ENCODE measurements at places on chromosomes 5 and 9. TPM values are rescaled to one million over a fixed set of nuclear protein-coding genes. Genes with fewer than 3 reads are reported as not detected.

DNA sequence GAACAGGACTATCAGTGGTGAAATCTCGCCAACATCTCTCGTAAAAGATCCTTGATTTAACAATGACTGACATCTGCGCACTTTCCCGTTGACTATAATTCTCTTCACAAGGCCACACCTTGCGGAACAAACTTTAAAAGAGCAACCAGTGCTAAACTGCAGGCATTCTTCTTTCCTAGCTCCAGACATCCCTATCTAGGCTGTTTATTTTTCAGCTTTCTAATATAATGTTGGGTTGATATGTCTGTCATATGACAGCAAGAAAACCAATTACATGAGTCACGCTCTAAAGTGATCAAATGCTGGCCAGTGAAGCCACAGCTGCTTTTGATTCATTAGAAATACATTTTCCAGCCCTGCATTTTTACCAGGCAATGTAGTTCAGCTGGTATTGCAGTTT, 162.5 kb downstream of the ELAVL2 start:
- no peak overlapping the region for H3K27ac ChIP-seq
- H3K4me3 ChIP-seq = no peak overlapping the region
- peak; percentile 51 for DNase-seq

Gene ALDH1A1
- total RNA-seq = 45.2 TPM

Gene SYK
- not detected for total RNA-seq

GRCh38 chr5:122332599-122333555, 20.8 kb downstream of the SNCAIP start:
- H3K27me3 ChIP-seq = no peaks in the 10 kb centered on the region
- no peaks in the 10 kb centered on the region for H3K4me1 ChIP-seq
- no peaks in the 10 kb centered on the region for H3K36me3 ChIP-seq
- peak; percentile 36 for DNase-seq

DNA sequence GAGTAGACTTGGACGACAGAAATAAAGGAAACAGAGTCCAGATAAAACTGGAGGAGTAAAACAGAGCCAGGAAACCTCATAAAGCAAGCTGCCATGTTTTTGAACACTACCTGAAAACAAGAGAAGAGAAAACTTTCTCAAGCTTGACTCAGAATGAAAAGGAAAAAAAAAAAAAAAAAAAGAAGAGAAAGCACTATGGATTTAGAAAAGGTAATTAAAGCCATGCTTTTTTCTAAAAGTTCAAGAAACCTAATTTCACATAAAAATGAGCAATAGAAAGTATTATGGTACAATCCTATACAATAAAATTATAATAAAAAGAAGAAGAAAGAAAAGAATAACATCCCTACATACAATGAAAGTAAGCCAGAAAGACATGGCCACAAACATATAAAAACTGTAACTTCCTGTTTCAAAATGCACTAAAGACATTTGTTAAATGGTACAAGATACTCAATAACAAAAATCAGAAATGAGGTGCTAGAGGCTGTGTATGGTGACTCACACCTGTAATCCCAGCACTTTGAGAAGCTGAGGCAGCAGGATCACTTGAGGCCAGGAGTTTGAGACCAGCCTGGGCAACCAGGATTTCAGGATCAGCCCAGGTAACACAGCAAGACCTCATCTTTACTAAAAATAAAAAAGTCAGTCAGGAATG, 129.5 kb downstream of the SIL1 start:
- no peaks in the 10 kb centered on the region for H3K4me1 ChIP-seq
- H3K27ac ChIP-seq = no peak overlapping the region
- no peaks in the 10 kb centered on the region for H3K36me3 ChIP-seq
- H3K27me3 ChIP-seq = no peaks in the 10 kb centered on the region

Gene PCDHA7
- total RNA-seq = 0.26 TPM

Gene PCDHB10
- total RNA-seq = 0.77 TPM

DNA sequence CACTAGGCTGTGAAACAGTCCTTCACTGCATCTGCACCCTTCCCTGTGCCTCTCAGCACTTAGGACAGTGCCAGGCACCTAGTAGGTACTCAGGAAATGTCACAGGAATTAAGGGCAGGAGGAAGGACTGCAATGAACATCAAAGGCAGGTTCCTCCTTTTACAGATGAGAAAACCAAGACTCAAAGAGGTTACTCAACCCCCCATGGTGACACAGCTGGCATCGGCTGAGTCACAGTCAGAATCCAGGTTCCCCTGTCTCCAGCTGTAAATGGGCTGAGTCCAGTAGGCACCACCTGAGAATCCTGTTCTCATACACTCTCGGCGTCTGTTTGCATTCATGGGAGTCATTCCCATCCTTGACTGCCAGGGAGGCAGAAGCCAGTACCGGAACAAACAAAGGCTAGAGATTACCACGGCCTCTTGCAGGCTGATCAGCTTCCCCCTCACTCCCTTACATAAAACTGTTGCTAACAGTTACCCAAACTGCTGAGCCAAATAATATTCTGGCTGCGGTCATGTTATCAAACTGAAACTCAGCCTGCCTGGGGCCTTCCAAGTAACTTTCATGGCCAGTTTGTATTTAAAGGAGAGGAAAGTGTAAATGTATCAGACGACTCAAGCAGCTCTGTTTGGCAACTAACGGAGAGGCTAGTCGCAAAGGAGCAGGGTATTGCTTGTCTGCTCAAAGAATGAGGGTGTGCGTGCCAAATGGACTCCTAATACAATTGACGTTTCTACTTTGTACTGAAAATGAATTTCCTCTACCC, 201.7 kb downstream of the PAPPA start:
- no peak overlapping the region for H3K27ac ChIP-seq
- H3K27me3 ChIP-seq = no peaks in the 10 kb centered on the region
- H3K4me1 ChIP-seq = no peaks in the 10 kb centered on the region
- H3K4me3 ChIP-seq = no peak overlapping the region

- peak; percentile 65 for DNase-seq
- no peaks in the 10 kb centered on the region for H3K27me3 ChIP-seq
- H3K36me3 ChIP-seq = no peaks in the 10 kb centered on the region
- no peak overlapping the region for H3K4me3 ChIP-seq
- no peak overlapping the region for H3K27ac ChIP-seq
These were observed 155.0 kb downstream of the PBX3 start for GRCh38 chr9:125902214-125902613.

GRCh38 chr9:37036776-37037502, 2.9 kb upstream of the PAX5 start:
- H3K27me3 ChIP-seq = peaks cover 88% of the 10 kb centered on the region
- H3K36me3 ChIP-seq = no peaks in the 10 kb centered on the region
- H3K27ac ChIP-seq = no peak overlapping the region
- peak overlapping the region; percentile 26 for H3K4me3 ChIP-seq
- no peaks in the 10 kb centered on the region for H3K4me1 ChIP-seq
- DNase-seq = peak; percentile 18

- no peaks in the 10 kb centered on the region for H3K27me3 ChIP-seq
- no peak for DNase-seq
- no peaks in the 10 kb centered on the region for H3K36me3 ChIP-seq
- H3K27ac ChIP-seq = no peak overlapping the region
These were observed 17.0 kb downstream of the TTLL11 start for GRCh38 chr9:122076117-122076516.

GRCh38 chr5:156794687-156795086, 55.4 kb upstream of the PPP1R2B start:
- H3K36me3 ChIP-seq = no peaks in the 10 kb centered on the region
- no peak overlapping the region for H3K27ac ChIP-seq
- no peaks in the 10 kb centered on the region for H3K27me3 ChIP-seq
- no peaks in the 10 kb centered on the region for H3K4me1 ChIP-seq
- DNase-seq = no peak
- H3K4me3 ChIP-seq = no peak overlapping the region

GRCh38 chr5:132265336-132266030, 8.0 kb downstream of the PDLIM4 start:
- peaks cover 60% of the 10 kb centered on the region for H3K4me1 ChIP-seq
- DNase-seq = peak; percentile 94
- peak overlapping the region; percentile 98 for H3K27ac ChIP-seq
- H3K27me3 ChIP-seq = no peaks in the 10 kb centered on the region

- DNase-seq = no peak
- peaks cover 19% of the 10 kb centered on the region for H3K4me1 ChIP-seq
- no peak overlapping the region for H3K27ac ChIP-seq
- H3K4me3 ChIP-seq = no peak overlapping the region
- H3K27me3 ChIP-seq = no peaks in the 10 kb centered on the region
- peaks cover 7% of the 10 kb centered on the region for H3K36me3 ChIP-seq
These were observed 31.7 kb downstream of the UGCG start for GRCh38 chr9:111928359-111928720.

GRCh38 chr5:88778736-88779135, 104.2 kb downstream of the MEF2C start:
- H3K4me3 ChIP-seq = no peak overlapping the region
- no peak overlapping the region for H3K27ac ChIP-seq
- no peaks in the 10 kb centered on the region for H3K27me3 ChIP-seq
- H3K4me1 ChIP-seq = no peaks in the 10 kb centered on the region
- peak; percentile 11 for DNase-seq
- no peaks in the 10 kb centered on the region for H3K36me3 ChIP-seq

- no peaks in the 10 kb centered on the region for H3K4me1 ChIP-seq
- H3K27ac ChIP-seq = no peak overlapping the region
- no peak overlapping the region for H3K4me3 ChIP-seq
- H3K27me3 ChIP-seq = peaks cover 2% of the 10 kb centered on the region
- DNase-seq = peak; percentile 76
- H3K36me3 ChIP-seq = no peaks in the 10 kb centered on the region
These were observed 22.5 kb upstream of the PTPN3 start for GRCh38 chr9:109520475-109521132.

Gene PDE6A
- total RNA-seq = under 0.01 TPM

DNA sequence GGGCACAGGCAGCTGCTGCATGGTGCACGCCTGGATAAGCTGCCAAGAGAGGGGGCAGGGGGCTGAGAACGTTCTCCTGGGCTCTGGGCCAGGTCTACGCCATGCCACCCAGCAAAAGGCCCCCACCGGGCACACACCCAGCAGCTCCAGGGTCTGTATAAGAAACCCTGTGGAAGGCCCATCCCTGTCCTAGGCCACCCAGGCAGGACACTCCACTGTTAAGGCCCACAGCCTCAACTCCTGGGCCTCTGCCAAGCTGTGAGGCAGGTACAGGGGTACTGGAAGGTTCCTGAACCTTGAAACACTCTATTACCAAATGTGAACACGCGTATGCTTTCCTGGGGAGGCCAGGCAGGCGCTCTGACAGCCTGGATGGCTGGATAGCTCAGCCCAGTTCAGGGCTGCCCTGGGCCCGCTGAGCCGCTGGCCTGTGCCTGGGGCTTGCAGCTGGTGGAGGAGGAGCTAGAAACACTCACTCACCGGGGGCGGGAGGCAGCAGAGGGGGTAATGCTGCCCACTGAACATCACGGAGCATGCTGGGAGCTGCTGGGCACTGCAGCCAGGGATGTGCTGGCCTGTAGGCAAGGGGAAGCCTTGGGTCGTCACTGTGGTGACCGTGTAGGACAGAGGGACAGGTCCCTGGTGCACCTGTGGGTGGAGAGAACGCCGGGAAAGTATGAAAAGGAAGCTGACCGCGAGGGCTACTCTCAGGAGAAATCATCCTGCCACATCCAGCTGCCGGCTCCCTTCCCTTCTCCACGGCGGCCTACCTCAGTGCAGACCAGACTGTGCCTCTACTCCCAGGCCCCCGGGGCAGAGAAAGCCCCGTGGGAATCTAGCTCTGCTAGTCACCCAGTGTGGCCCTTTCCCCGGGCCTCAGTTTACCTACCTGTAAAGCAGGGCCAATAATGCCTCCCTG, 6.0 kb downstream of the RNF44 start:
- H3K36me3 ChIP-seq = peaks cover 9% of the 10 kb centered on the region
- no peak overlapping the region for H3K4me3 ChIP-seq
- H3K27me3 ChIP-seq = no peaks in the 10 kb centered on the region
- H3K27ac ChIP-seq = no peak overlapping the region

GRCh38 chr5:83955916-83956315, 235.3 kb upstream of the HAPLN1 start:
- H3K4me3 ChIP-seq = no peak overlapping the region
- no peaks in the 10 kb centered on the region for H3K27me3 ChIP-seq
- no peak overlapping the region for H3K27ac ChIP-seq
- no peaks in the 10 kb centered on the region for H3K36me3 ChIP-seq
- H3K4me1 ChIP-seq = no peaks in the 10 kb centered on the region
- DNase-seq = peak; percentile 50

GRCh38 chr5:123605822-123606221, 93.8 kb downstream of the CSNK1G3 start:
- no peak for DNase-seq
- H3K4me3 ChIP-seq = no peak overlapping the region
- H3K27me3 ChIP-seq = no peaks in the 10 kb centered on the region
- H3K4me1 ChIP-seq = no peaks in the 10 kb centered on the region

GRCh38 chr5:93404246-93404645, 176.8 kb downstream of the NR2F1-AS1 start:
- peaks cover 4% of the 10 kb centered on the region for H3K4me1 ChIP-seq
- H3K4me3 ChIP-seq = no peak overlapping the region
- H3K27ac ChIP-seq = no peak overlapping the region
- H3K27me3 ChIP-seq = no peaks in the 10 kb centered on the region
- DNase-seq = no peak
- no peaks in the 10 kb centered on the region for H3K36me3 ChIP-seq

- H3K36me3 ChIP-seq = no peaks in the 10 kb centered on the region
- no peaks in the 10 kb centered on the region for H3K27me3 ChIP-seq
- peak; percentile 89 for DNase-seq
- H3K4me3 ChIP-seq = no peak overlapping the region
- peaks cover 17% of the 10 kb centered on the region for H3K4me1 ChIP-seq
- H3K27ac ChIP-seq = peak overlapping the region; percentile 69
These were observed 8.1 kb upstream of the PFDN1 start for GRCh38 chr5:140311011-140311467.

DNA sequence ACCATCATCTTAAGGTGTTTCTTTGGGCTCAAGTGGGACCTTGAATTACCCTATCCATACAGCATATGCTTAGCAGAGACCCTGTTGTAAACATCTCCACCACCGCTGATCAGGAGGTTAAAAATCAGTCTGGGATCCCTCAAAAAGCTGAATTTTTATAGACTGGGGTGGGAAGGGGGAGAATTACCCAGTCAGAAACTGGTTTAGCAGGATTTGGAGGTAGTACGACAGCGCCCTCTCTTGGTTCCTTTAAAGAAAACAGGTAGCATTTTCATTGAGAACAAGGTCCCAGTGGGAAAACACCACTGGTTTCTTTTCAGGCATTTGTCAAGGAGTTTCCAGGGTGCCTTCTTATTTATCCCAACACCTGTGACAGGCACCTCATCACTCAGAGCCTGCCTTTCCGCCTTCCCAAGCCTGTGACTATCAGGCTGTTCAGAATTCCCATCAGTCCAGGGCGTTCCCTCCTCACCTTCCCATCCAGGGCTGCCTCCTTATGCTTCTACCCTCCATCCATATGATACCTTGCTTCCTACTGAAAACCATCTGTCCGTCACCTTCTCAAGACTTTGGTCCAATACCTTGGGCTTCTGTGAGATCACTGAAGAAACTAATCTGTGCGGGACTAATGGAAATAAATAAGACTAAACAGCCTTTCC, 203.8 kb upstream of the RAI14 start:
- H3K27me3 ChIP-seq = peaks cover 13% of the 10 kb centered on the region
- DNase-seq = peak; percentile 11
- H3K27ac ChIP-seq = no peak overlapping the region

Gene FAM169A
- total RNA-seq = 1.2 TPM

- no peak overlapping the region for H3K4me3 ChIP-seq
- DNase-seq = no peak
- H3K4me1 ChIP-seq = peaks cover 2% of the 10 kb centered on the region
- H3K27me3 ChIP-seq = no peaks in the 10 kb centered on the region
- H3K36me3 ChIP-seq = no peaks in the 10 kb centered on the region
These were observed 4.4 kb downstream of the RABGAP1 start for GRCh38 chr9:122944960-122945888.
